ENCODE measurements at places on chromosomes 12 and 14.

GRCh38 chr14:101199028-101199770 lies 295.7 kb upstream of the RTL1 start:
- no peak for DNase-seq

- no peak for DNase-seq
These were observed 423 bp downstream of the FGD6 start for GRCh38 chr12:95216711-95217376.

DNA sequence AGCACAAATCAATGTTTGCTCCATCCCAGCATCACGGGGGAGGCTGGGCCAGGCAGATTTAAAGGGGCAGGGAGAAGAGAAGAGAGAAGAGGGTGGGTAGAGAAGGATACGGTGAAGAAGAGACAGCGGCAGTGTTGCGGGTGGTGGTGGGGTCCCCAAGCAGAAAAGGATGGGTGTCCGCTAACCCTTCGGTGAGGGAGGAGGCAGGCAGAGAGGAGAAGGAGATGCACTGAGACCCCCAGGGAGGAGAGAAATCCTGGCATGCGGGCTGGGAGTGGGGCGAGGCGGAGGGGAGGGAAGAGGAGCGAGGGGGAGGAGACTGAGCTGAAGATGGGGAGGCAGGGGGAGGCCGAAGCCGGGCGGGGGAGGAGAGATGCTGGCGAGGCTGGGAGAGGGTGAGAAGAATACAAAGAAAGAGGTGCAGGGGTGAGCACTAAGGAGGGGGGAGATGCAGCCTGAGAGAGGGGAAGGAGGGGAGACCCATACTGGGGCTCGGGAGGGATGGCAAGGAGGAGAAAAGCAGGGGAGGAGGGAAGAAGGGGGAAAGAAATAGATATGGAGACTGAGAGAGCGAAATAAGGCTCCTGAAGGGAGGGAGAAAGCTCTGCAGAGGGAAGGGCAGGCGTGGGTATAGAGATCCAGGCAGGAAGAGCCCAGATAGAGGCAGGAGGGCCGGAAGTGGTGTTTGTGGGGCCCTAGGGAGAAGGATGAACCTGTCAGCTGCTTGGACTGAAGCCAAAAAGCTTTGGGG lies at the start of gene JPH4:
Gene JPH4 (minus strand): TSS at position 231 of the 751 bp plus-strand sequence. CDS start 1,337 bp downstream, outside the sequence.
- DNase-seq, result no peak

GRCh38 chr12:60842181-60842580 lies 1246.4 kb downstream of the SLC16A7 start:
- no peak for DNase-seq

GRCh38 chr14:50859296-50859624 lies 12.6 kb upstream of the ABHD12B start:
- DNase-seq, result no peak

GRCh38 chr14:73744874-73745529 lies 30.8 kb upstream of the PNMA1 start:
- peak; percentile 81 for DNase-seq

DNA sequence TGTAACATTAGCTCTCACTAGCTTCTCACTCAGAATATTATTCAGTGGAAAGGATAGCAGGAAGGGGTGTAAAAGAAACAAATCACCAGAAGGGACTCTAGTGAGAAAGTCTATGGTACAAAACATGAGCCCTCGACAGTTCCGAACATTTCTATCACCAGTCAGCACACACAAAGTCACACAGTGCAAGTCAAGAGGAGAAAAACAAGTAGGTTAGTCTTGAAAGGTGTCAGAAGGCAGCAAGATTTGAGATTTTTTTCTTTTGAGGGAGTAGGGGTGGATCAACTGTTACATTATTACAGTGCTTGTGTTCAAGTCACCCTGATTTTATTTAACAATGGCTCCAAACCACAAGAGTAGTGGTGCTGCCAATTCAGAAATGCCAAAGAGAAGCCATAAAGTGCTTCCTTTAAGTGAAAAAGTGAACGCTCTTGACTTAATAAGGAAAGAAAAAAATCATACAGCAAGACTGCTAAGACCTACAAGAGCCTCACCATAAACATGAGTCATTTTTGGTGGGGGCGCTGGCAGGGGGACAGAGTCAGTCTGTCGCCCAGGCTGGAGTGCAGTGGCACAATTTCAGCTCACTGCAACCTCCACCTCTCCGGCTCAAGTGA lies 42.3 kb downstream of the GNS start:
- no peak for DNase-seq

DNA sequence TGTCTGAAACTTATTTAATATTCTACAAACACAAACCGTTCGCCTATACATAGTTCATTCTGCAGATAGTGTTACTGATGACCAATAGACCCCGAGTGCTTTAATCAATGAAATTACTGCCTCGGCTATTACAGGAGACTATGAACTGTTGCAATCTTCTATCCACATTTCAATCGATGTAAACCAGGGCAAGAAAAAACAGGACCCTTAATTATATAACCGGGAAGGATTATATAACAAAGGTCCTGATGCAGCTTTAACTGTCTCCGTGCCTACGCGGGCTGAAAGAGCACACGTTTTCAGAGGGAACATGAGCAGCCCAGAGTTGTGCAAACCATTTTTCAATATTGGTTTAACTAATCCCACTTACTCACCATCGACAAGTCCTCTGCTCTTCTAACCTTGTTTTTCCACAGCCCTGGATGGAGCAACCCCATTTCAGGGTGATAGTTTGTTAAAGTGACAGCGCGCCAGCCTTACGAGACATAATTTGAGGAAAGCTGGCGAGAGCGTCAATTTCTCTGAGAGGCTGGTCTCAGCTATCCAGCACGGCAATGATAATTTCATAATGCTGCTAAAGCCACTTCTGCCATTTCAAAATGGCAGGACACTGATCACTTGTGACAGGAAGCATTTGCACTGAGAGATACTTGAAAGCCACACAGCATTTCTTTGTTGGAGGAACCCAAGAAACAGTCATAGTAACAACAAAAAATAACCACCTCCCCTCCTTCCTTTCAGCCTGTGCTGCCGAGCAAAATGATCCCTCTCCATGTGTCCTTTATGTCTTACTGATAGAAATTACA lies 184.6 kb downstream of the FOXN3 start:
- no peak for DNase-seq

DNA sequence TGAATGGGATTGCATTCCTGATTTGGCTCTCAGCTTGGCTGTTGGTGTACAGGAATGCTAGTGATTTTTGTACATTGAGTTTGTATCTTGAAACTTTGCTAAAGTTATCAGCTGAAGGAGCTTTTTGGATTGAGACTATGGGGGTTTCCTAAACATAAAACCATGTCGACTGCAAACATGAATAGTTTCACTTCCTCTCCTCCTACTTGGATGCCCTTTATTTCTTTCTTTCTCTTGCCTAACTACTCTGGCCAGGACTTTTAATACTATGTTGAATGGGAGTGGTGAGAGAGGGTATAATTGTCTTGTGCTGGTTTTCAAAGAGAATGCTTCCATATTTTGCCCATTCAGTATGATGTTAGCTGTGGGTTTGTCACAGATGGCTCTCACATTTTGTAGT lies 141.5 kb downstream of the CEP83 start:
- no peak for DNase-seq

DNA sequence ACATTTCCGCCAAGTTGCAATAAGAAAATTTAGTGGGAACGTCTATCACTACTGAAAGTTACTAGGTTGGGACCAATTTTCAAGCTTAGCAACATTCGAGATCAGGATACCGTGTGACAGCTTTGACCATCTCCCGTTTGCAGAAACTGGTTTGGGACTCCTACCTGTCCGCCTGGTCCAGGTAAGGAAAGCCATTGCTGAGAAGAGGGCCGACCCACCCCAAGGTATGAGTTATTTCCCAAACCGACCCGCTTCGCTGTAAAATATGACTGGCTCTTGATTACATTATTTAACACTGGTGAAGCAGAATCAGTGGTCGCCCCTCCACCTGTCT lies 271 bp downstream of the DNAI7 start:
- no peak for DNase-seq

DNA sequence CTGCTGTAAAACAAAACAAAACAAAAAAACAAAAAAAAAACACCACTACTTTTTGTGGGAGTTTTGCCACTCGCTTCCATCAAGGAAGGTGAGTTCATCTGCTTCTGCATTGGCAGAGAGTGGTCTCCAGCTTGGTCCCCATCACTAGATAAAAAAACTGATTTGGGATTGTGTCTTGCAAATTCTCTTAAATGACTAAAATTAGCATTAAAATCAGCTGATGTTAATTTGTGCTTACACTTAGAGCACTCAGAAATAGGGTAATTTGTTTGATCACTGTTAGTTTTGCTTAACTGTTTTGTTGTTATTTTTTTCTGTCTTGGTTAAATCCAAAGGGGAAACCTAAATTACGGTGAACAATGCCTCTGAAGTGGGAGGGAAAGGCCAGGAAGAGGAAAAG lies 1048.0 kb downstream of the LRFN5 start:
- no peak for DNase-seq

DNA sequence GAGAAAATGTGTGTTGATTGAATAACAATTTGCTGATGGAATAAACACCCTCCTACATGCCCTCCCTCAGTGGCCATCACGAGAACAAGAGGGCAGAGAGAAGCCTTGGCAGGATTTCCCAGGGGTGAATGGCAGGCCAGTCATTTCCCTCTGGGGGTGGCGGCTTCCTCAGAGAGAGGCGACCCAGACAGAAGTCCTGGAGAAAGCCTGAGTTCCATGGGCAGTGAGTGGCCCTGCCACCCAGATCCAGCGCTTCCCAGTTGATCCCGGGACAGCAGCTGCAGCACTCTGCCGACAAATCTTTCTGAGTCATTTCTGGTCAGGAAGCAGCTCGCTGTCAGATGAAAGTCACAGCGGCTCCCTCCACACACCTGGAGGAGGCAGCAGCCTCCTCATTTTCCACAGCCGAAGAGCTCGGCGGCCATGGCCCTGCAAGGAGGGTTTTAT lies 123.0 kb downstream of the SCARB1 start:
- no peak for DNase-seq

DNA sequence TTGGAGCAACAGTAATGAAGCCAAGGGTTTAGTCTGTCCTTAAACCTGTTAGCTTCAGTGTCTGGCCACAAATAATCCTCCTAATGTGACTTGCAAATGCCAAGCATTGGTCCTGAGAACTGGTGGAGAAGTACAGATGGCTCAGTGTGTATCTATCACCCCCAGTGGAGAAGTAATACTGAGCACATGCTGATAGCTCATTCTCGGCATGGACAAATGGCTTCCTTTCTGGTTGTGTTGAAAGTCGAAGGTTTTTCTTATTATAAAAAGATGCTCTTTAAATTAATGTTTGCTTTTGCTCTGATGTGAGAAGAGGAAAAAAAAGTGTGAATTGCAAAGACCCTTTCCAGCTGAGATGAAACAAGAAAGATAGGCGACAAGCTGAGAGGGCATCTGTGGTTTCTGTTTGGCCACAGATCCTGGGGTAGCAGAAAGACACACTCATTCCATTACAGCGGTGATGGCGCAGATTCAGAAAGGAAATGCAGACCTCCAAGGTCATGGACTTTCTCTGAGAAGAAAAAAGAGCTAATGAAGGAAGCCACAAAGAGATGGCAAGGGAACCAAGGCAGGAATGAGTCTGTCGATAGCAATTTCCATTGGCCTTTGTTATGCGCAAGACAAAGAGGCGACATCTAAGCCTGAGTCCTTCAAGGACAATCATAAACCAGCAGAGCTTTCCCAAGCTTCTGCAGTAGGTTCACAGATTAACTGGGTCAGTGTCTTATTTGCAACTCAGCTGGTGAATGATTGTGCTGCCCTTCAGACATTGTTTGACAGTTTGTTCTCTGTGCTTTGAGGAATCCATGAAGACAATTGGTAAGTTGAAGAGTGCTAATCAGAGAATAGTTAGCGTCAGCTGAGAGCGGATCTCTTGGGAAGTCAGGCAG lies 155.5 kb upstream of the RGS6 start:
- DNase-seq, result no peak

DNA sequence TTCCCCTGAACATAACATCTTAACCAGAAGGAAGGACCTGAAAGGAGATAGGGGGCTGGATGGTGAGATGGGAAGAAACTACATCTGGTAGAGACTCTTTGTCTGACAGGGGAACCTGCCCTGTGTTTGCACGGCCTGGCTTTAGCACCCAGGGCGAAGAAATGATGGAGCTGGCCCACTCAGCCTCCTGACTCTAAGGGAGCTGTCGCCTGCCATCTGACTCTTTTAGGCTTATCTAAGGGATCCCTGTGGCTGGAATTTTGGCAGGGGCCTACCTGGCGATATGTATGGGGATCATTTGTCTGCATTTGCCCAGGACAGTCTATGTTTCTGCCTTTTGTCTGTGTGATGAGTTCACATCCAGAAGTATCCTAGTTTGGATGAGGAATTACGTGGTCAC lies 15.6 kb upstream of the CACNA2D4 start:
- no peak for DNase-seq

- DNase-seq, result no peak
These were observed 9.1 kb downstream of the CFAP73 start for GRCh38 chr12:113158439-113159203.

DNA sequence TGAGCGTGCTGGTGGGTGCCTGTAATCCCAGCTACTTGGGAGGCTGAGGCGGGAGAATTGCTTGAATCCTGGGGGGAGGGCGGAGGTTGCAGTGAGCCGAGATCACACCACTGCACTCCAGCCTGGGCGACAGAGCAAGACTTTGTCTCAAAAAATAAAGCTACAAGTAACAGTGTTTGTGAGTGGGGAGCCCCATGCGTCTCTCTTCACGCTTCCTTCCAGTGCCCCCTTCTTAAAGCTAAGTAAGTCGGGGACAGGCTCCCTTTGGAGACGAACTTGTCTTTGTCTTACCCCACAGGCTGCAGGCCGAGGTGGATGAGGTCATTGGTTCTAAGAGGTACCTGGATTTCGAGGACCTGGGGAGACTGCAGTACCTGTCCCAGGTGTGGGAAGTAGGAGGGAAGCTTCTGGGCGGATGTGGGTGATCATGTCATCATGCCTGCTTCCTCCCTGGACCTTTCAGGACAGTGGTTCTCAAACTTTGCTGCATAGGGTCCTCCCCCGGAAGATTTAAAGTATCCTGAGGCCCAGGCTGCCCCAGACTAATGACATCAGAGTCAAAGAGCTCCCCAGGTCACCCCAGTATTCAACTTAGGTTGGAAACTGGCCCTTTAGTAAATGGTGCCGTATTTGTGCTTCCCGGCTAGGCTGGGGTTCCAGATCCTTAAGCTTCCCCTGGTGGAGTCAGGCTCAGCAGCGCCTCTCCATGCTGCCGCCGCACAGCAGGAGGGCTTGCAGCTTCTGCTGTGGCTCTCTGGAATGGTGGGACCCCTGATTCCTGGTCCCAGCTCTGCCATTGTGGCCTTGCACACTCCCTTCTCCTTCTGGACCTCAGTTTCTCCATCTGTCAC lies 37.1 kb downstream of the CYP46A1 start:
- peak; percentile 40 for DNase-seq

- DNase-seq, result no peak
These were observed 2.7 kb downstream of the GALNT9 start for GRCh38 chr12:132326646-132327045.

GRCh38 chr14:96729889-96730288 lies 67.3 kb upstream of the VRK1 start:
- no peak for DNase-seq

DNA sequence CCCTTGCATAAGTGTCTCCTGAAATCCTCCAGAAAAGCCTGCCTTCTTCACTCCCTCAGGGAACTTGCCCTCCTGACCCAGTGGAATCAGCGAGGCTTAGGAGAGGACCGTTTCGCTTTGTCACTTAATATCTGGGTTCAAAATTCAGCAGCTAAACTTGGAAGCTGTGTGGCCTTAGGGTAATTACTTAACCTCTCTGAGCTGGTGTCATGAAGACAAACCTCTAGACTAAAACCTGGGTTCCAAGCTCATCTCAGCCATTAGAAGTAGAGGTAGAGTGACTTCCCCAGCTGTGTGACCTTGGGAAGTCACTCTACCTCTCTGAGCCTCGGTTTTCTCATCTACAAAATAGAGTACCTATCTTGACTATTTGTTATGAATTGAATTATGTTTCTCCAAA lies 18.3 kb upstream of the RBM19 start:
- DNase-seq, result no peak
